BJ (cell line): ENCODE measurements at places on chromosomes 6 and 20. TPM values are rescaled to one million over a fixed set of nuclear protein-coding genes. Genes with fewer than 3 reads are reported as not detected.

The DSP gene
- 11.0 and 12.7 TPM in 2 replicates for polyA plus RNA-seq

The SFTA2 gene
- not detected in 2 replicates for polyA plus RNA-seq

The DPPA5 gene
- polyA plus RNA-seq, result not detected in 2 replicates

The ADA gene
- 18.7 and 24.7 TPM in 2 replicates for polyA plus RNA-seq

The PDE7B gene
- 1.7 and 2.7 TPM in 2 replicates for polyA plus RNA-seq

The DAAM2 gene
- 39.7 and 60.6 TPM in 2 replicates for polyA plus RNA-seq

The MATN4 gene
- polyA plus RNA-seq, result 0.05 and 0.06 TPM in 2 replicates

The AKAP12 gene
- polyA plus RNA-seq, result 27.7 and 33.7 TPM in 2 replicates

The IL17A gene
- not detected in 2 replicates for polyA plus RNA-seq

The STAU1 gene
- polyA plus RNA-seq, result 49.3 and 67.3 TPM in 2 replicates

The SLC22A7 gene
- polyA plus RNA-seq, result not detected in 2 replicates

The SALL4 gene
- 0.51 and 0.54 TPM in 2 replicates for polyA plus RNA-seq

The FHL5 gene
- polyA plus RNA-seq, result not detected in 2 replicates

The RWDD1 gene
- polyA plus RNA-seq, result 22.5 and 44.3 TPM in 2 replicates

The LTA gene
- not detected in 2 replicates for polyA plus RNA-seq

The MYB gene
- polyA plus RNA-seq, result 0.06 and 0.11 TPM in 2 replicates

The CASS4 gene
- 0.50 and 0.63 TPM in 2 replicates for polyA plus RNA-seq

The EPPIN gene
- not detected in 2 replicates for polyA plus RNA-seq

The HM13 gene
- polyA plus RNA-seq, result 236 and 324 TPM in 2 replicates

The BPIFA1 gene
- polyA plus RNA-seq, result not detected in 2 replicates

The TRIM40 gene
- not detected in 2 replicates for polyA plus RNA-seq

The PTGIS gene
- 28.8 and 39.0 TPM in 2 replicates for polyA plus RNA-seq

The TAGAP gene
- polyA plus RNA-seq, result not detected in 2 replicates

The BNIP5 gene
- not detected in 2 replicates for polyA plus RNA-seq

The BCAS4 gene
- polyA plus RNA-seq, result 22.6 and 31.6 TPM in 2 replicates

The ULBP3 gene
- polyA plus RNA-seq, result 5.6 and 6.0 TPM in 2 replicates

The TPD52L1 gene
- polyA plus RNA-seq, result 155 and 163 TPM in 2 replicates

The ZBP1 gene
- not detected in 2 replicates for polyA plus RNA-seq

The FAM184A gene
- not detected in 2 replicates for polyA plus RNA-seq

The AIF1 gene
- not detected in 2 replicates for polyA plus RNA-seq

The ABHD16B gene
- not detected in 2 replicates for polyA plus RNA-seq

The SLC22A3 gene
- not detected in 2 replicates for polyA plus RNA-seq

The PRRT1 gene
- 0.77 and 0.78 TPM in 2 replicates for polyA plus RNA-seq

The NNAT gene
- not detected in 2 replicates for polyA plus RNA-seq

The HLA-DMB gene
- not detected in 2 replicates for polyA plus RNA-seq

The RIOK1 gene
- 12.1 and 16.1 TPM in 2 replicates for polyA plus RNA-seq

The HRH3 gene
- polyA plus RNA-seq, result not detected in 2 replicates

The PROCR gene
- polyA plus RNA-seq, result 28.0 and 32.8 TPM in 2 replicates

The LAMA2 gene
- polyA plus RNA-seq, result 45.3 and 50.0 TPM in 2 replicates

The LIN28B gene
- polyA plus RNA-seq, result not detected in 2 replicates

The TASP1 gene
- 5.4 and 7.2 TPM in 2 replicates for polyA plus RNA-seq

The HCK gene
- 0.05 TPM in 1 of 2 replicates, not detected in the other for polyA plus RNA-seq

The EBF4 gene
- 1.2 and 1.9 TPM in 2 replicates for polyA plus RNA-seq

The RNF144B gene
- polyA plus RNA-seq, result 1.4 and 2.0 TPM in 2 replicates

The SLC4A11 gene
- polyA plus RNA-seq, result 0.94 and 1.2 TPM in 2 replicates

The RARS2 gene
- polyA plus RNA-seq, result 12.4 and 25.5 TPM in 2 replicates

The SLPI gene
- polyA plus RNA-seq, result 0.21 TPM in 1 of 2 replicates, not detected in the other

The ERVFRD-1 gene
- not detected in 2 replicates for polyA plus RNA-seq

The ABRACL gene
- polyA plus RNA-seq, result 13.1 and 23.1 TPM in 2 replicates

The NKAPL gene
- 0.72 TPM in 2 replicates for polyA plus RNA-seq

The STX11 gene
- polyA plus RNA-seq, result 0.80 and 0.90 TPM in 2 replicates

The PGBD1 gene
- 3.1 and 3.4 TPM in 2 replicates for polyA plus RNA-seq

The GNRH2 gene
- polyA plus RNA-seq, result not detected in 2 replicates

The MTO1 gene
- polyA plus RNA-seq, result 17.7 and 22.3 TPM in 2 replicates

The RBBP8NL gene
- not detected in 2 replicates for polyA plus RNA-seq

The PI16 gene
- 0.09 and 0.21 TPM in 2 replicates for polyA plus RNA-seq

The MRPS18A gene
- polyA plus RNA-seq, result 57.4 and 75.0 TPM in 2 replicates
